ENCODE measurements at places on chromosomes 16 and 17. TPM values are rescaled to one million over a fixed set of nuclear protein-coding genes. Genes with fewer than 3 reads are reported as not detected.
A peak's percentile ranks its signal among the peaks of the same experiment; 100 is the strongest.

GRCh38 chr17:36689089-36689667 lies 87.8 kb downstream of the MRM1 start:
- H3K36me3 ChIP-seq: no peaks in the 10 kb centered on the region
- DNase-seq: no peak

DNA sequence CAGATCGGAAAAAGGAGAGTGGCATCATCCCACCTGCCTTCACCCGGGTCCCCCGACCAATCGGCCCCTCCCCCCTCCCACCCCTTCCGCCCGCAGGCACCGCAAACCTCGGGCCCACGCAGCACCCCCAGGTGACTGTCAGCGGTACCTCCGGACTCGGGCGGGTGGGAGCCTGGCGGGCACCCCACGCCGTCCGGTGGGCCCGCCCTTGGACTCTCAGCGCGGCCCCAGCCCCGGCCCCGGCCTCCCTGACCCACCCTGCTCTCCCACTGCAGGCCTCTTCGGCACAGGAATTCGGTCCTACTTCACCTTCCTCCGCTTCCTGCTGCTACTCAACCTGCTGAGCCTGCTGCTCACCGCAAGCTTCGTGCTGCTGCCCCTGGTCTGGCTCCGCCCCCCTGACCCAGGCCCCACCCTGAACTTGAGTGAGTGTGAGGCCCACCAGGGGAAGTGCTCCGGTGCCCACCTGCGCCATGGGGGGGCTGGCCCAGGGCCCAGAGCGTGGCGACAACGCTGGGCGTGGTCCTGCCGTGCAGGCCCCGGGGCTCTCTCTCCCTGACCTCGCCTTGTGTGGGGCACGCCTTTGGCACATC lies 1.6 kb downstream of the TMC8 start:
- peak overlapping the region; percentile 96 for H3K4me3 ChIP-seq
- H3K36me3 ChIP-seq: peaks cover 49% of the 10 kb centered on the region
- peak overlapping the region; percentile 57 for H3K27ac ChIP-seq
- no peaks in the 10 kb centered on the region for H3K27me3 ChIP-seq
- peaks cover 64% of the 10 kb centered on the region for H3K4me1 ChIP-seq
- peak; percentile 72 for DNase-seq

DNA sequence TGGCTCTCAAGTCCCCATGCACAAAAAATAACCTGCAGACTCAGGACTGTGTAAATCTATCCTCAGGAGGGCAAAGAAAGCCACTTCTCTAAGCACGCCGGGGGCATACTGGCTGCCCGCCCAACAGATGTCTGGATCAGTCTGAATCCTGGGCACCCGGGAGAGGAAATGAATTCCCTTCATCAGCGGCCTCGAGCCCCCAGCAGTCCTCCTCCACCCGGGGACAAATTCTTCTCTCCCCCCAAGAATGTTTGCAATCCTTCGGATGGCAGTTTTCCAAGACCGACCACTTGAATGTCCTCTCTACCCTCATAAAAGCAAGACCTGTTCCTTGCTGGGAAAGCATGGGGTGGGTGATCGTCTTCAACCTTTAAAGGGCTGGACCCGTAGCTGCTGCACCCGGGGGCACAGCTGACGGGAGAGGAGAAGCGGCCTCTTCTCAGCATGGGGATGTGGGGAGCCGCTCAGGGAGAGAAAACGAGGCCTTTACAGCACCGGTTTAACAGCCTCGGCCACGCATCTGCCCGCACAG lies 9.4 kb upstream of the MAP2K3 start:
- H3K4me3 ChIP-seq: peak overlapping the region; percentile 66
- H3K27ac ChIP-seq: peak overlapping the region; percentile 60
- H3K4me1 ChIP-seq: peaks cover 42% of the 10 kb centered on the region
- H3K36me3 ChIP-seq: no peaks in the 10 kb centered on the region
- DNase-seq: no peak

GRCh38 chr17:11031787-11032186 lies 193.9 kb upstream of the PIRT start:
- H3K36me3 ChIP-seq: no peaks in the 10 kb centered on the region
- no peak overlapping the region for H3K4me3 ChIP-seq
- no peaks in the 10 kb centered on the region for H3K4me1 ChIP-seq
- no peak overlapping the region for H3K27ac ChIP-seq

GRCh38 chr17:21171970-21172510 lies 41.9 kb downstream of the TMEM11 start:
- no peaks in the 10 kb centered on the region for H3K27me3 ChIP-seq
- H3K4me1 ChIP-seq: no peaks in the 10 kb centered on the region
- H3K4me3 ChIP-seq: no peak overlapping the region
- no peak for DNase-seq

DNA sequence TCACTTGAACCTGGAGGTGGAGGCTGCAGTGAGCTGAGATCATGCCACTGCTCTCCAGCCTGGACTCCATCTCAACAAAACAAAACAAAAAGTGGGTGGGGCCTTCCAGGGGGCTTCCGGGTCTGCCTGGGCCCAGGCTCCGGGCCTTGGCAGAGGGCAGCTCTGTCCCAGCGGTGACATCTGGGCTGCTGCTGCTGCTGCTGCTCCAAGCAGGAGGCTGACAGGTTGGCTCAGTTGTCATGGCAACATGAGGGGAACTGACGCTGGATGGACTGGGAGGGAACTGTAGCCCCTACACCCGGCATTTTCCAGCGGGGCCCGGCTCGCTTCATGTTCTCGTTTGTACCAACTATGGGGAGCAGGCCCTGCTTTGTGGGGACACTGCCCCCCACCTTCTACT lies 4.0 kb downstream of the BAIAP3 start:
- H3K36me3 ChIP-seq: no peaks in the 10 kb centered on the region
- H3K27ac ChIP-seq: no peak overlapping the region
- DNase-seq: no peak
- H3K4me3 ChIP-seq: no peak overlapping the region

- DNase-seq: no peak
- H3K27ac ChIP-seq: no peak overlapping the region
- no peak overlapping the region for H3K4me3 ChIP-seq
- no peaks in the 10 kb centered on the region for H3K4me1 ChIP-seq
- no peaks in the 10 kb centered on the region for H3K27me3 ChIP-seq
These were observed 612.3 kb upstream of the EEF2KMT start for GRCh38 chr16:5709889-5710288.

GRCh38 chr17:72604518-72604917 lies 483.7 kb downstream of the SOX9 start:
- no peak for DNase-seq
- H3K4me3 ChIP-seq: no peak overlapping the region
- no peak overlapping the region for H3K27ac ChIP-seq
- H3K27me3 ChIP-seq: no peaks in the 10 kb centered on the region

DNA sequence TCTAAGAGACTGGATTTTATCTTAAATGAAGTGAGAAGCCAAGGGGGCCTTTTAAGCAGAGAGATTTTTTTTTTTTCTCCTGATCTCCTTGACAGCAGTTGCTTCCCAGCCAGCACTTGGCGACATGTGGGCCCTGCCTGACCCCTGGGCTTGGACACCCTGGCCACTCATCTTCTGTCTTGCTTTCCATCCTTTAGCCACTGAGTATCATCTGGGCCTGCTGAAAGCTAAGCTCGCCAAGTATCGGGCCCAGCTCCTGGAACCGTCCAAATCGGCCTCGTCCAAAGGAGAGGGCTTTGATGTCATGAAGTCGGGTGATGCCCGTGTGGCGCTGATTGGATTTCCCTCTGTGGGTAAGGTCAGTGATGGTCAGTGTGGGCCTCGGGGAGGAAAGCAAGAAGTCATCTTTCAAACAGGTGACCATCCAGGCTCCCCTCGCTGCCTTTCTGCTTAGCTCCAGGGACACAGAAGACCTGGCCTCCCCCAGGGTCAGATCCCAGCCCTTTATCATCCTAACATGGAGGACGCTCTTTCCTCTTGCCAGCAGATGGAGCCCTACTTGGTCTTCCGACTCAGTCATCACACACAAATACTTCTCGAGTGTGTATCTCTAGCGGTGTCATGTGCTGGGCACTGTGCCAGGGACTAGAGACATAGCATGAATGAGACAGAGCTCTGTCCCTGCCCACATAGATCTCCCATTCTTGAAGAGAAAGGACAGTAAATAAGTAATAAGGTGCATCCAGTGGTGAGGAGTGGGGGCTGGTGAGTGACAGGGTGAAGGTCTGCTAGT lies 6.1 kb downstream of the DRG2 start:
- no peaks in the 10 kb centered on the region for H3K27me3 ChIP-seq
- H3K36me3 ChIP-seq: peaks cover 23% of the 10 kb centered on the region
- no peak overlapping the region for H3K27ac ChIP-seq
- DNase-seq: no peak

DNA sequence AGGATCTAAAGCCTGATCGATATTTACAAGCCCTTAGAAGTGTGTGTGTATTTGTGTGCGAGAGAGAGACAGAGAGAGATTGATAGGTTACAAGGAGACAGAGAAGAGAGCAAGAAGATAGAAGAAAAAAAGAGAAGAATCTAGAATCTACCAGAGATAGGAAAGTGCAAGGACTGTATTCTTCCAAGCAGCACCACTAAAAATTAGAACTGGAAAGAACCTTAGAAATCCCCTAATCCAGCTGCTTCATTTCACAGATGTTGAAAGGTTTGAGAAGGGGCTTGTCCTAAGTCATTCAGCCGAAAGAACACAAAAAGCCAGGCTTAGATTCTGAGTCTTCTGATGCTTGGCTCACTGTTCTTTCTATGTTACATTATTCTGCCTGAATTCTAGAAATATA lies 92.2 kb downstream of the HS3ST3A1 start:
- no peak overlapping the region for H3K4me3 ChIP-seq
- no peaks in the 10 kb centered on the region for H3K4me1 ChIP-seq
- H3K27me3 ChIP-seq: no peaks in the 10 kb centered on the region
- no peak for DNase-seq
- no peaks in the 10 kb centered on the region for H3K36me3 ChIP-seq

DNA sequence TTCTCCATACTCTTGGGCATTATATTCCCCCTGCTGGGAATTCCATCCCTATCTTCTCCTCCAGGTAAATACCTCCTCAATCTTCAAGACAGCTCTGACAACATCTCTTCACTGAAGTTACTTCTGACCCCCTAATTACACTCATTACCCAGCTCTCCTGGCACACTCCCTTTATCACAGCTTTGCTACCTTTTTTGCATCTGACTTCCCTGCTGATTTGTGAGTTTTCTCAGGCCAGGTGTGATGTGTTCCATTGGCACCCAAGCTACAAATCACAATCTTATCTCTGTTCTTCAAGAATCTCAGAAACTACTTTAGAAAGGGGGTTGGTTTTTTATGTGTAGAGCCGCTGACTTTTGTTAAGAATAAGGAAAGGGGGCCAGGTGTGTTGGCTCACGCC lies 14.0 kb downstream of the CLEC19A start:
- H3K4me3 ChIP-seq: no peak overlapping the region
- DNase-seq: no peak
- no peaks in the 10 kb centered on the region for H3K36me3 ChIP-seq
- H3K27ac ChIP-seq: no peak overlapping the region
- no peaks in the 10 kb centered on the region for H3K4me1 ChIP-seq
- no peaks in the 10 kb centered on the region for H3K27me3 ChIP-seq

Gene CCL4
- total RNA-seq: 1,703 TPM

DNA sequence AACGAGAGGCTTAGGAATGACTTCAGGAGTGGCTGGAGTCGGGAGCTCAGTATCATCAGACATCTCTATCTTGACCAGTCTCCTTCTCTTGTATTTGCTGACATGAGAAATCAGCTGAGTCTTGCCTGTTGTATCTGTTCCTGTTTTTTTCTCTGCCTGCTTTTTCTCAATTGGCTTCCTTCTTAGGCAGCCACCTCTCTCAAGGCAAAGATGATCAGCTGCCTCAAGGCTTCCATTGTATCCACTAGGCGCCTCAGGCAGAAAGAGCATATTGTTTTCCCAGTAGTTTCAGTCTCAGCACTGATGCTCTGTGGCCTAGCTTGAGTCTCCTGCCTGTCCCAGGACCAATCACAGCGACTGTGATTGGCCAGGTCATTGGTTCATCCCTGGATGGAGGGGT lies 306.2 kb downstream of the CPPED1 start:
- no peaks in the 10 kb centered on the region for H3K4me1 ChIP-seq
- H3K36me3 ChIP-seq: no peaks in the 10 kb centered on the region
- no peaks in the 10 kb centered on the region for H3K27me3 ChIP-seq
- H3K4me3 ChIP-seq: no peak overlapping the region

DNA sequence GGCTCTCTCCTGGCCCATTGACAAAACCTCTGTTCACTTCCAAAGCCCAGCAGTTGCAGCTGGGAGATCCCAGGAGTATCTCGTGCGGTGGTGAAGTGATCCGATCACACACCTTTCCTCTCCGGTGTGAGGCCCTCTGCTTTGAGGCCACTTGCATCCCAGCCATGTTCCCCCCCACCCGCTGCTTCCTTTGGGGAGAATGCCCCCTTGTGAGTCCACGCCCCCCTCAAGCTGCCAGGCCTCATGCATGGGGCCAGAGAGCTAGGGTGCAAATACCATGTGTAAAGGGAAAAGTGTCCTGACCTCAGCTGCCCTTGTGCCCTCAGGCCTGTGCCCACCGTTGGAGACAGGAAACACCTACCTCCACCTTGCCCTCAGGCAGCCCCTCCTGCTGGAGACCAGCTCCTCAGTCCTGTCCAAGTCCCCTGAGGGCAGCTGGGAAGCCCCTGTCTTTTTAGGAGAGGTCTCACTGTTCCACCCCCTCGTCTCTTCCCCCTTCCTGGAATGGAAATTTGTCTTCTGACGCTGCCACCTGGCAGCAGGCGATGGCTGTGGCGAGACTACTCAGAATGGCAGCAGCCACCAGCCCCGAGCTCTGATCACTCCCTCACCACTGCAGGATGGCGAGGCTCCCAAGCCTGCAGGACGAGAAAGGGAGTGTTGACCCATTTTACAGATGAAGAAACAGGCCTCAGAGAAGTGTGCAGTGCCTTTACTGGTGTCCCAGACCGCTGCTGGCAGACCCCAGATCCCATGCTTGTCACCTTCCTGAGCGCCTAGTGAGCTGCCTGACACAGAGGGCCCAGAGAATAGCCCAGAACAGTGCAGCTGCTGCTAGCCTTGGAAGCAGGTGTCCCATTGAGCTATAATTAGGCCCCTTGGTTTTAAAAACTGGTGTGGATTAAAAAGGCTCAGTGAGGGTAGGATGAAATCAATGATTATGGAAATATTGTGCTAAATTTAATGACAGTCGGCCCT lies 120.6 kb upstream of the CACNG5 start:
- H3K4me3 ChIP-seq: no peak overlapping the region
- no peaks in the 10 kb centered on the region for H3K36me3 ChIP-seq
- H3K4me1 ChIP-seq: peaks cover 23% of the 10 kb centered on the region

- H3K36me3 ChIP-seq: no peaks in the 10 kb centered on the region
- DNase-seq: no peak
- peaks cover 4% of the 10 kb centered on the region for H3K27me3 ChIP-seq
These were observed 13.2 kb upstream of the CLUH start for GRCh38 chr17:2724784-2725164.

Gene DNAAF1
- total RNA-seq: 0.31 TPM

- no peaks in the 10 kb centered on the region for H3K27me3 ChIP-seq
- no peak overlapping the region for H3K4me3 ChIP-seq
- H3K27ac ChIP-seq: no peak overlapping the region
- no peaks in the 10 kb centered on the region for H3K4me1 ChIP-seq
These were observed 9.0 kb upstream of the RHBDL3 start for GRCh38 chr17:32256701-32257019.

GRCh38 chr17:82536512-82537201 lies 17.1 kb downstream of the FOXK2 start:
- no peaks in the 10 kb centered on the region for H3K36me3 ChIP-seq
- H3K4me1 ChIP-seq: peaks cover 19% of the 10 kb centered on the region
- H3K27ac ChIP-seq: no peak overlapping the region

Gene KRTAP1-1
- not detected for total RNA-seq

Gene MYH10
- total RNA-seq: 7.5 TPM

- H3K36me3 ChIP-seq: no peaks in the 10 kb centered on the region
- H3K4me1 ChIP-seq: no peaks in the 10 kb centered on the region
- DNase-seq: no peak
- no peak overlapping the region for H3K4me3 ChIP-seq
- H3K27me3 ChIP-seq: no peaks in the 10 kb centered on the region
- no peak overlapping the region for H3K27ac ChIP-seq
These were observed 8.2 kb upstream of the CDK10 start for GRCh38 chr16:89678258-89678657.

Measured in CD8-positive, alpha-beta memory T cell (primary cell).